Memory B cell (primary cell): ENCODE measurements at places on chromosomes 6 and 20.

DNA sequence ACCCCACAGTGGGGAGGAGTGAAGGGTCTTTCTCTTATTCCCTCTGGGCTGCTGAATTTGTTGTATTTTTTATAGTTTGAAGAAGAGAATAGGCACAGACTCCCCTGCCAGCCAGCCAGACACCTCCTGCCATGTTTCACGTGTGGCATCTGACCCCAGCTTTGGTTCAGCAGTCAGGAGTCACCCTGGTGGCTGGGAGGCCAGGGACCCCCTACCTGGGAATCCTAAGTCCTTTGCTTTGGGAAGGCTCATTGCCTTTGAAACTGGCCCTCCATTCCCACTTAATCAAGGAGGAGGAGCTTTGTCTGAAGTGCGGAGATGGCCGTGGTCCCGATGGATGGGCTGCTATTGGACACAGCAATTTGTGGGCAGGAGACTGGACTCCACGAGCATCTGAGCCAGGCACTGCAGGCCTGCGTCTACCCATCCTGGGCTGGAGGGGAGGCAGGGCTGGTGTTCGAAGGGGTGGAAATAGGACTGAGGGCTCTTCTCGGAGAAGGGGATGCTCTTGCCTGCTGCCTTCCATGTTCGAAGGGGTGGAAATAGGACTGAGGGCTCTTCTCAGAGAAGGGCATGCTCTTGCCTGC is 196.1 kb downstream of the DLL1 start:
- no peak for DNase-seq

DNA sequence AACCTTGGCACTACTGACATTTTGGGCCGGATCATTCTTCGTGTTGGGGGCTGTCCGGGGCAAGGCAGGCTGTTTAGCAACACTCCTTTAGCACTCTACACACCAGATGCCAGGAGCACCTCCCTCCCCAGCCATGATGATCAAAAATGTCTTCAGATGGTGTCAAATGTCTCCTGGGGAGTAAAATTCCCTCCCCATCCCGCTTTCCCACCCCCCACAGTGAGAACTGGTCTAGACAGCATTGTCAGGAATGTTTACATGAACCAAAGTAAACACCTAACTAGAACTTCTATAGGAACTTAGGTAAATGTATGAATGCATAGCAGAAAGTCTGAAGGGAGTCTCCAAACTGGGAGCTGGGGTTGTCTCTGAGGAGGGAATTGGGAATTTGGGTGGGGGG is 70.0 kb upstream of the TOP1 start:
- no peak for DNase-seq

DNA sequence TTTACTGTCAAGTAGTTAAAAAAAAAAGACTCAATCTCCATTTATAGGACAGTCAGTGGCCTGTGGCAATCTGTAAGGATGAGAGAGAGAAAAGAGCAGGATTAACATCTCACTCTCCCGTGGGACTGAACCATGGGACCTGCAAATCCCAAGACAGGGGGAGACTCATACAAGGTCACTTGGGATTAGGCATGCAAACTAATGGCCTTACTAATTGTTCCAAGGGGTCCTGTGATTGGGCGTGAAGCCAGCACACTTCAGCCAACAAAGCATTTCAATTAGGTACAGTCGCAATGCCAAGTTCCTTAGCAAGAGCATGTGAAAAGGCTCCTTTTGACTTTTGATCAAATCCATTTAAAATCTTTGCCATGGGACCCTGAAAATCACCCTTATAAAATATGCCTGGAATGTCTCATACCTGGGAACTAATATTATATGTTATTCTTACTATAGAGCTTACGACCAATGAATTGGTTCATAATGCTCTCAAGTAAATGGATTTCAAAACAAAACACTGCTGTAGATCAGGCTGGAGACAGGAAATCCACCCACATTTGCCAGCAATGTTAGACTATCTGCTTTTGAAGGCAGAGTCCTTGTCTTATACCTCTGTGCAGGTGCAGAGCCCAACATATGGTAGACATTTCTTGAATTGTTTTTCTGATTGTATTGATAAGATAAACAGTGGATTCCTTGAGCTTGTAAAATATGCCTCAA is 412.5 kb downstream of the GJA1 start:
- DNase-seq = no peak

DNA sequence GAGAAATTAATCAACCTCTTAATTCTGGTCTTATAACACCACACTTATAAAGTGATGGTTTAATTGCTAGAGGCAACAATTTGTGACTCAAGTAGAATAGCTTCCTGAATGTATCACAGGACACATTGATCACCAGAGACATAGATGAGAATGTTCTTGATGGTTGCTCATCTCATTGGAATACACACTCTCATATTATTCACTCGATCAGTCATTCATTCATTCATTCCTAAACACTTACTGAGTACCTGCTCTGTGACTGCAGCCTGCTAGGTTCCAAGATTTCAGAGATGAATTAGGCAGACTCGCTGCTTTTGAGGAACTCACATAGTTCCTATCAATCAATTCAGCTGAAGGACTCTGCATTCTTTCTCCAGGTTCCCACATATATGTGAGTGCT is 365.1 kb upstream of the SOX4 start:
- DNase-seq = no peak

GRCh38 chr6:79335133-79335674 is 100.7 kb upstream of the HMGN3 start:
- DNase-seq = no peak

GRCh38 chr6:14129575-14129974 is 12.0 kb downstream of the CD83 start:
- no peak for DNase-seq

- DNase-seq = no peak
These were observed 7.2 kb upstream of the CTCFL start for GRCh38 chr20:57532104-57532503.

- DNase-seq = no peak
These were observed 96.6 kb upstream of the FOXP4 start for GRCh38 chr6:41449399-41450245.

DNA sequence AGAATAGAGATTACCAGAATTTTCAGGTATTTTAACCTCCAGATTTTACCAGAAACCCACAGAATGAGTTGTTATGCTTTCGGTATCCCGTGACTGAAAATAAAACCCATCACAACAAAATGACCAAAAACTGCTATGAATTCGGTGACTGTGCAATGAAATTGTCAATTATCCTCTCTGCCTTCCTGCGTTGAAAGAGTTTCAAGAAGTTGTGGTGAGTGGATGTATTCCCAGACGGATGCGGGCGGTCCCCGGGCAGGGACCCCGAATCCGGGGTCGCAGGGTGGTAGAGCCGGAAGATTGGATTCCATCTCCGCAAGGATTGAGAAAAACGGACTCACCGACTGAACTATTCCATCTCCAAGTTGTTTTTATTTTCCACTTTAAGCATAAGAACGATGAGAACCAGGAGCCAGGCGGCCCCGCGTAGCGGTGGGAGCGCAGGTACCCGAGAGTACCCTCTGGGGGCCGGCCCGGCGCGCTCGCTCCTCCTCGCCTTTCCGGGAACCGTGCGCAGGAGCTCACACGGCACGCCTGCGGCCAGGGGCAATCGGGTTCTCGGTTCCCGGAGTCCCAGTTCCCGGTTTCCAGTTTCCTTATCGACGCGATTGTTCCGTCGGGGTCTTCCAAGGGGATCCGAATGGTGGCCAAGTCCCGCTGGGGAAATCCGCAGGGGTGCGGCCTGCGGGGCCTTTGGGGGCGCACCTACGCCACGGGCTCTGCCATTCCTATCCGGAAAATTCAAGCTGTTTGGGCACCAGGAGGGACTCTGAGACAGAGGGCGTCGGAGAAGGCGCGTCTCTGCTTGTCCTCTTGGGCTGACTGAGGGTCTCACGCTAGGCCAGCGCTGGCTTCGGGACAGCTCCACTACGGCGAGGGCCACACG is 104.9 kb upstream of the PRDM1 start:
- no peak for DNase-seq

DNA sequence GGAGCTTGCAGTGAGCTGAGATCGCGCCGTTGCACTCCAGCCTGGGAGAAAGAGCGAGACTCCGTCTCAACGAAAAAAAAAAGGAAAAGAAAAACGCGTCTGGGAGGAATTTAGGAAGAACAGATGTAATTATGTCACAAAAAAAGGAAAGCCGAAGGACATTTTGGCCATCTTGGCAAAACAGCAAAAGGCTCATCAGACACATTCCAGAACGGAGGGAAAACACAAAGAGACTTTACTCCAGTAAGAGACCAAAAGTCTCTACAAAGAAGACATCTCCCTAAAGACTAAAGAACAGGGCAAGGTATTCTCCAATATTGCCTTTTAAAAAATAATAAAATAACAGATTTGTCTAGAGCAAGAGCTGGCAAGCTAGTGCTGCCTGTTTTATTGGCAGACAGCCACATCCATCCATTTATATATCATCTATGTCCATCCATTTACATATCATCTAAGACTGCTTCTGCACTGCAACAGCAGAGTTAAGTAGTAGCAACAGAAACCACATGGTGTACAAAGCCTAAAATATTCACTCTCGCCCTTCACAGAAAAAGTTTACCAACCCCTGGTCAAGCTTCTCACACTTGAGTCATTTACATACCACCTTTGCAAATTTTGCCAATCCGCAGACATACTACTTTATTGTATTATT is 133.9 kb downstream of the ZMYND8 start:
- no peak for DNase-seq

DNA sequence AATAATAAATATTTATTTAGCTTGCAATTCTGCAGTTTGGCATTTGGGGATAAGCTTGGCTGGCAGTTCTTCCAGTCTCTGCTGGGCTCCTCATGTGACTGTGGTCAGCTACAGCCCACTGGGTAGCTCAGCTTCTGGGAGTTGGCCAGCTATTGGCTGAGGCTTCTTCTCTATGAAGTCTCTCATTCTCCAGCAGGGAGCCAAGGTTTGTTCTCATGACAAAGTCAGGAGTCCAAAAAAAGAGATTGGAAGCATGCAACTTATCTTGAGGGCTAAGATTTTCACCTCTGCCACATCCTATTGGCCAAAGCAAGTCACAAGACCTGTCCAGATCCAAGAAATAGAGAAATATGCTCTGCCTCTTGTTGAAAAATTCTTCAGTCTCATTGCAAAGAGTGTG is 94.6 kb downstream of the SNAP25 start:
- DNase-seq = no peak

DNA sequence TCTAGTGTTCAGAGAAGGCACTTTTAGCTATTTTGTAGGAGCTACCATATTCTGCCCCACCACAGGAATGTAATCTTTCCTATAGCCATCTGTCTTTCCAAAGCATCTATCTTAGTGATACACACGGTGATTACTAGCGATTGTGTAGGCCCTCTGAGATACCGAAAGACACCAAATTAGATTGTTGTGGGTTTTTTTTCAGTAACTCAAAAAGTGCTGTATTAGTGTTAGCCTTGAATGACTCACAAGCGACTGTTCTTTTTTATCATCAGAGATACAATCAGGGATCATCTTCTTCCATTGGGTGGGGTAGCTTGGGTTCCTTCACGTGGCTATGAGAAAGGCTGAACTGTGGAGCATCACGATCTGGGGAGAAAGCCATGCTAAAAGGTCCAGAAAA is 160.2 kb downstream of the MTFR2 start:
- no peak for DNase-seq

DNA sequence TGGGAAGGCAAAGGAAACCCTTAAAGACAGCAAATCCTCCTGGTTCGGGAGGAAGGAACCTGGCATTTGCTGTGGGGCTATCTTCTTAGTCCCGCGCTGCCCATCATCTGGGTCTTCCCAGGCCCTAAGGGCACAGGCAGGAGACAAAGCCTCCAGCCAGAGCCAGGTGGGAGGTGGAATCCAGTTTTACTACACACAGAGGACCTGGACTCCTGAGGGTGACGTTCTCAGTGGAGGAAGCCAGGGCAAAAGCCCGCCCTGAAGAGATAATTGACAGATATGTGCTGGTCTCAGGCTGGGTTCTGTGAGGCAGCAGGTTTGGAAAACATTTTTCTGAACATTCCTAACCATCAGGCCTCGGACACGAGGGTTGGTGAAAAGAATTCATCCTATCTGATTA is 88.4 kb upstream of the AGPAT4 start:
- no peak for DNase-seq
